Activated T-helper 2 cell treated with anti-CD3 and anti-CD28 coated beads, Interferon-gamma antibody, Interleukin-2, Interleukin-4, amounts not matched to agents 10 μg/mL and 5 μg/mL and 100 μg/mL, durations not matched to agents 14 hours and 24 hours and 36 hours (primary cell): ENCODE measurements at places on chromosomes 1 and 21. TPM values are rescaled to one million over a fixed set of nuclear protein-coding genes. Genes with fewer than 3 reads are reported as not detected.

CSF3R gene
- 0.11 and 0.62 TPM in 2 replicates for total RNA-seq

RNF186 gene
- total RNA-seq = not detected in 2 replicates

TNFRSF25 gene
- total RNA-seq = 88.0 and 89.7 TPM in 2 replicates

DNA sequence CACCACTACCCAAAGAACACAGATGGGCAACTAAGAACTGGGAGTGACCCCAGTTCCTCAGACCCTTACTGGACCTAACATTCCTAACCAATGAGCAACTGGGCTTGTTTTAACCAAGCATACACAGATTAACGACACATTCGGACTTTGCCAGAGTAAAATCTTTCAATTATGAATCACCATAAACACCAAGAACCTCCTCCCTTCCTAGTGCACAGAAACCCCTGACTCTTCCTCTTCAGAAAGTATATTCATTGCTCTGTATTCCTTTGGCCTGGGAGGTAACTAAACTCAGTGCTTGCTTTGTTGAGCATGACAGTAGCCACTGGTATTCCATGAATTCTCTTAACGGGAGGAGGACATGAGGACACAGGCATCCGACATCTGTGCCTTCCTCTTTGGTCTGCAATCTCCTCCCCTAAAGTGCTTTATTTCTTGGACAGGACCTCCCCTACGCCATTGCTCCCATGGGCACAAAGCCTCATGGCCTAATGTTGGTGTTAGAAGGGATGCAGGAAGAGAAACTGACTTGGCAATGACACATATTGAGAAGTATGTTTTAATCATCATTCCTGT, 42.7 kb downstream of the SEC16B start:
- H3K4me1 ChIP-seq = no peaks in the 10 kb centered on the region
- H3K36me3 ChIP-seq = no peaks in the 10 kb centered on the region
- DNase-seq = no peak
- H3K4me3 ChIP-seq = no peak overlapping the region
- no peaks in the 10 kb centered on the region for H3K27me3 ChIP-seq
- no peak overlapping the region for H3K27ac ChIP-seq

- peaks cover 2% of the 10 kb centered on the region for H3K4me1 ChIP-seq
- no peaks in the 10 kb centered on the region for H3K27me3 ChIP-seq
- no peak overlapping the region for H3K27ac ChIP-seq
- no peak overlapping the region for H3K4me3 ChIP-seq
These were observed 92.8 kb downstream of the CD247 start for GRCh38 chr1:167425482-167425881.
